CD4-positive, alpha-beta T cell treated with Interleukin-6 for 4 hours (primary cell): ENCODE measurements at places on chromosomes 5 and 9.
A peak's percentile ranks its signal among the peaks of the same experiment; 100 is the strongest.

GRCh38 chr5:137834498-137835049 lies 33.1 kb upstream of the MYOT start:
- DNase-seq, result no peak

DNA sequence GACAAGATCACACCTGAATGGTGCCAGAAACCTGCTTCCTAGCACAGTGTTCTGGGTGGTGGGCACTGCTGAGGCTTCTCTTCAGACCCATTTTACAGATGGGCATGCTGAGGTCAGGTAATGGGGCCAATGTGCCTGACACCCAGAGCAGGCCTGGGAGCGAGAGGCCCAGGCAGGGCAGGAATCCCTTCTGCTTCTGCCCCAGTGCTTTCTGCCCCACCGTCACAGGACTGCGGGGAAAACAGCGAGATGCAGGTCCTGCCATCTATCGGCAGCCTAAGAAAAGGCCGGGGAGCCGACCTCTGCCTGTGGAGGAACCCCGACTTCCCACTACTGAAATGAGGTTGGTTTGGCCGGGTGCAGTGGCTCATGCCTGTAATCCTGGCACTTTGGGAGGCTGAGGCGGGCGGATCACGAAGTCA lies 22.8 kb upstream of the RNU6ATAC start:
- peak; percentile 23 for DNase-seq

DNA sequence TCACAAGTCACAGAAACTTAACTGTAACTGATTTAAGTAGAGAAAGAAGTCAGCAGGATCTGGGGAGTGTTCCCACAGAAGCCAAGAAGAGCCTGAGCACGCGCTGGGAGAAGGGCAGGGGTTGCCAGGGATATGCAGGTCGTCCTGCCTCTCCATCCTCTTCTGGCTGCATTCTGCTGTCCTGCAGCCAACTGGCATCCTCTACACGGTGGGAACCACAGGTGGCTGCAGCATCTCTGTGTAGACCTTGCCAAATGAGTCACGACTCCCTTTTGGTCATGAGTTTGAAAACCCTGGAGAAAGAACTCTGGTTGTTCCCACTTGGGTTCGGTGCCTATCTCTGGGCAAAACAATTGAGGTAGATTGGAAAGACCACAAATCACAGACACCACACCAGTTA lies 38.4 kb upstream of the PCA3 start:
- DNase-seq, result no peak

- no peak for DNase-seq
Observed at GRCh38 chr5:15601274-15601673, 101.3 kb downstream of the FBXL7 start.

DNA sequence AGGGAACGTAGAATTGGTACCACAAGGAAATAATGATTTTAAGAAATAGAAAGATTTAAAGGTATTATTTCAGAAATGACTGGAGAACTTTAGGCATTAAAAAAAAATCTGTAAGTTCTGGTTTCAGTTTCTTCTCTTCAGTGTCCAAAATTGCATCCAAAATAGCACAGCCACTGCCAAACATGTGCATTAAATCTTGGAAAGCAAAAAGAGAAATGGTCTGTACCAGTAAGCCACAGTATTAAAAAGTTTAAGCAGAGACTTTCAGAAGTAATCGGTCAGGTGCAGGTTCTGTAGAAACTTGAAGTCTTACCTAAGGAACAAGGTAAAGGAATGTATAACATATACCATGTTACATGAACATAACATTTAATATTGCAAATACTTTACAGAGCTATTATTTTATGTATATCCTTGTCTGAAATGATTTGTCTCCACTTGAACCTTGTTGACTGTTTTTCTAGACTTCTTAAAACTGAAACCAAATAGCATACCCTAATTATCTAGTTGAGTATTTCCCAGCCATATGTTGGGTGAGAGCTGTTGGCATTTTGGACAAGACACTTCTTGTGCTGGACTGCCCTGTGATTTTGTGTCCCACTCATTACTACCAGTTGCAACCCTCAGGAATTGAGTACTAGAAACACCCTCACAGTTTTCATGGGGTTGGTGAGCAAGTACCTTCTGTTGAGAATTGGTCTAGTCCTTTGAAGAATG lies 32.1 kb downstream of the NIPBL start:
- DNase-seq, result no peak

DNA sequence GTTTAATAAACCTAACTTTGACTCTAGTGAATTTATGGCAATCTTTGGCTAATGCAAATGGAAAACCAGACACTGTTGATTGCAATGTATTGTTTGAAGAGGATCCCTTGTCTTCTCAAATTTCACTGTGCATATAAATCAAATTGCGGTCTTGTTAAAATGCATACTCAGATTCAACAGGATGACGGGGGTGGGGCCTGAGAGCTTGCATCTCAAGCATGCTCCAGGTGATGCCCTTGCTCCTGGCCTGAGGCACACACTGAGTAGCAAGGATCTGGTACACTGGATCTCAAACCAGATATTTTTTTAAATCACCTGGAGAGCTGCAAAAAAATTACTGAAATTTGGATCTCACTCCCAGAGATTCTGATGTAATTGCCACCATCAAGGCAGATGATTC lies 463.7 kb downstream of the DNAH5 start:
- DNase-seq, result no peak

DNA sequence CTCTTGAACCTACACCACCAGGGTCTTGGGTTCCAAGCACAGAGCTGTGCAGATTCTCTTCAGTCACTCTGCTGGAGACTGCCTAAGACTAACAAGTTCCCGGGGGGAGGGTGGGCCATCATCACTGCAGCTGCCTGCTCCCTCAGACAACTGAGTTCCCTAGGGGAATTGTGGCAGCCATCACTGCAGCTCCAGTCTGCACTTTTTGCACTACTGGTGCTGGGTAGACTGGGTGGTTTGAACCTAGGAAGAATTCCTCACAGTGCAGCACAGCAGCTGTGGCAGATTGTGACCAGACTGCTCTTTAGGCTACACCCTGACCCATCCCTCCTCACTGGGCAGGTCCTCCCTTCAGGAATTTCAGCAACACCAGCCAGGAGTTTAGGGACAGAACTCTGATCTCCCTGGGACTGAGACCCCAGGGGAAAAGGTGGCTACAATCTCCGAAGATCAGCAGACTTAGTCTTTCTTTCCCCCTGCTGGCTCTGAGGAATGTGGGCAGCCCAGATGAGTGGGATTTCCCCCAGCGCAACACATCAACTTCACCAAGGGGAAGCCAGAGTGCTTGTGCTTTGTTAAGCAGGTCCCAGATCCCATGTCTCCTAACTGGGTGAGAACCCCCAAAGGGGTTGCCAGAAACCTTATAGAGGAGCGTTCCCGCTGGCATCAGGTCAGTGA lies 30.9 kb upstream of the RGMB start:
- no peak for DNase-seq

DNA sequence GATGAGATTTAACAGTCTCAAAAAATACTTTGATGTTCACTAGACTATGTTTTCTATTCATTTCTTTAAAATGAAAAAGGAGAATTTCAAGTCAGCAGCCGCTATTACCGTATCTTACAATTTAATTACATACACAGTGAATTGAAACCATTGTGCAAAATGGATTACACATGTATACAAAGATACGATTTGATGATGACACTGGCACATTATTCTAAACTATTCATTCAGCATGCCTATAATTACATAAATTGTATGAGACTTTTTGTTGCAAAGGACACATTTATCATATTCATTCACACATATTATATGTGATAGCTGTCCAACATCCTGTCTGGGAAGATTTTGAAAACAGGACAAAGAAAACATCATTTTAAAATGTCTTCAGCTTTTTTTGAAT lies 118.3 kb upstream of the VCAN start:
- DNase-seq, result no peak

GRCh38 chr5:110439296-110439695 lies 287.2 kb downstream of the TMEM232 start:
- no peak for DNase-seq

DNA sequence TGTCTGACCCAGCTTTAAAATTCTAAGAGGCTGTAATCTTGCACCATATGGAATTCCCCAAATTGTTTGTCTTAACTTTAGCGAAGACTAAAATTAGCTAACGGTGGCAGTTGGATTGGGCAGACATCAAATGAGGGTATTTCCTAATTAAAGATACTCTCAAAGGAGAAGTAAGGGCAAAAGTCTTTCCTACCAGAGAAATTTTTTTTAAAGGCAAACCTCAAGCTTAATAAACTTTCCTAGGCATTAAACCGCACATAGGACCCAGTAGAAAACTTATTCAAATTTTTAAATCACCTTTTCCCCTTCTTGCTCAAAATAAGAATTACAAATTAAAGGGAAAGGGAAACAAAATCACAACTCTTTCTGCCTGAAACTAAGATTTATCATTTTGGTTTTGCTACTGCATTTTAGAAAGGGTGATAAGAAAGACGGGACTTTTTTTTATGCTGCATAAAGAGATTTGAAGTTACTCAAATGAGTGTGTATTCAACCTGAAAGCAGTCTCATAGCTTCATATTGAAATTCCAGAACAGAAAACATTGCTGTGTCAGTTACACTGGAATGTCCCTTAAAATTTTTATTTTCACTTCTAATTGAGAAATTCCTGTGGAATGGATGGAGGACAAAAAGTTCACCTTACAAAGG lies 189.1 kb upstream of the PTGER4 start:
- no peak for DNase-seq

GRCh38 chr9:133004999-133005760 lies 25.6 kb upstream of the GTF3C5 start:
- no peak for DNase-seq

- DNase-seq, result no peak
Observed at GRCh38 chr9:108956022-108956630, 21.9 kb downstream of the ABITRAM start.

DNA sequence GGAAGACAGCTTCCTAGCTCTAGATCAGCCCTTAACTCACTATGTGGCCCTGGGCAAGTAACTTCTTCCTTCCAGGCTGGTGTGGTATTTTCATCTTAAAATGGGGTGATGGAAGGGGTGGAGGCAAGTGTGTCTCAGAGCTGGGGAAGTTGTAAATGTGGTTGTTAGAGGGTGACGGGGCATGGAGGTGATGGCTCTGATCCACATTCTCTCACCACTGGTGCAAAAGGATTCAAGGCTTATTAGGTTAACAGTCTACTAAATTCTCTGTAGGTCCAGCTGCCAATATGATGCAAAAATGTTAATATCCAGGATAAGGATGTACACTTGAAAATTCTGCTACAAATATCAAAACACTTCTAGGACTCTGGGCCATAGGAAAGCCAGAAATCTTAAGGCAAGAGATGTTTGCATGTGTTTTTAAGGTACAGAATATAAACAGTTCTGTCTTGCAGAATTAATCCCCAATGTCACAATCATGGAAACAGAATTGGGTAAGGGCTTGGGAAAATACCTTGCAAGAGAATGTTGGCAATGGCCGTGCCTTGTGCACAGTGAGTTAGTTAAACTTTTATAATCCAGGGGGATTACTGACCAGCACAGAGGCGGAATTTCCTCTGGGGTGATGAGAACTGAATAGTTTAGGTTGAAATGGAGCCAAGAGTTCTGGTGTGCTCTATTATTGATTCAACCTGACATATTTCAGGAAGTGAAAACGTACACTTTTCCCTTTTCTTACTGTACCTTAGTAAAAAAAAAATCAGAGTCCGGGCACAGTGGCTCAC lies 19.8 kb downstream of the TNFSF15 start:
- no peak for DNase-seq

- no peak for DNase-seq
Observed at GRCh38 chr5:60805463-60805862, 38.6 kb downstream of the ELOVL7 start.

- no peak for DNase-seq
Observed at GRCh38 chr5:129125819-129126218, 31.3 kb downstream of the ISOC1 start.

- DNase-seq, result no peak
Observed at GRCh38 chr9:121613009-121613752, 38.3 kb upstream of the DAB2IP start.

GRCh38 chr5:56876327-56876726 lies 33.1 kb upstream of the SETD9 start:
- DNase-seq, result no peak

DNA sequence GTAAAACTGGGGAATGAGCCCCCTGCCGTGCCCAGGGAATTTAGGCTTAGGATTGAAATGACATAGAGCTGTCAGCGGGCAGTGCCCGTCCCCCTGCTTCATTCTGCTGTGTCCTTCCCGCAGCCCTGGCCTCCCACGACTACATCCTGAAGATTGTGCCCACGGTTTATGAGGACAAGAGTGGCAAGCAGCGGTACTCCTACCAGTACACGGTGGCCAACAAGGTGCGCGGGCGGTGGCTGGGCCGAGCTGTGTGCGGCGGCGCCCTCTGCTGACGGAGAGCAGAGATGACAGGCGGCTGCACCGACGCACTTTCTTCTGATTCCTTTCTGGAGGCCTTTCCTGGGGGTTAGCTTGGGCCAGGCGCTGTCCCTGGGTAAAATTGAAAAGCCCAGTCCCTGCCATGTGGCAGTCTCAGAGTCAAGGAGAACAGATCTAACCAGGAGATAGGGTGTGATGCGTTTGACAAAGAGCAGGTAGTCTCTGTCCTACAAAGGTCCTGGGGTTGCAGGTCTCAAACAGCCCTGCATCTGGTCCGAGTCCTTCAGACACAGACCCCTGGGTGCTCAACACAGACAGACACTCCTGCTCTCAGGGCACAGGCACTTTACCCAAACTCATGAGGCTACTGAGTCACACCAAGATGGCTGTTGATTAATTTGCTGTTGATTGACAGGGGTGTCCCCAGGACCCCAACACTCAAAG lies 26.8 kb upstream of the RPL26L1 start:
- peak; percentile 79 for DNase-seq

GRCh38 chr9:90517103-90517502 lies 125.5 kb downstream of the DIRAS2 start:
- DNase-seq, result no peak

- DNase-seq, result no peak
Observed at GRCh38 chr5:178301641-178302040, 69.0 kb upstream of the PHYKPL start.

DNA sequence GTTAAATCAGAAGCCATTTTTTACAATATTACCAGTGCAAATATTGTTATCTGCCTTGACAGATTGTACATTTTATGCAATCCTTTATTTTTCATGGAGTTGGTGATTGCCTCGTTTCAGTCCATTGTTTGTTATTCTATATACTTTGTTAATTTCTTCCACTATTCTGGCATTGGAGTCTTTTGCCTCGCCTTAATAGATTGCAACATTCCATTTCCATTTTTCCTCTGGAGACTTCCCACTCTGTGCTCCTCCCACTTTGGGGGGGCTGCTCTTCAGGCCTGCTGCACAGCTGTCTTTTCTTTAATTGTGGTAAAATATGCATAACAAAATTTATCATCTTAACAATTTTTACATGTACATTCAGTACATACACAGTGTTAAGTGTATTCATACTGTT lies 4.4 kb upstream of the DCAF10 start:
- no peak for DNase-seq
